ENCODE measurements at places on chromosomes 12 and 14.

- no peak for DNase-seq
Observed at GRCh38 chr14:75170772-75171171, 5.6 kb downstream of the TMED10 start.

- no peak for DNase-seq
Observed at GRCh38 chr12:54586620-54587019, 1.8 kb downstream of the PPP1R1A start.

- no peak for DNase-seq
Observed at GRCh38 chr12:42677461-42677860, 87.9 kb upstream of the PRICKLE1 start.

GRCh38 chr14:28772613-28773012, 6.0 kb downstream of the FOXG1 start:
- DNase-seq: no peak

DNA sequence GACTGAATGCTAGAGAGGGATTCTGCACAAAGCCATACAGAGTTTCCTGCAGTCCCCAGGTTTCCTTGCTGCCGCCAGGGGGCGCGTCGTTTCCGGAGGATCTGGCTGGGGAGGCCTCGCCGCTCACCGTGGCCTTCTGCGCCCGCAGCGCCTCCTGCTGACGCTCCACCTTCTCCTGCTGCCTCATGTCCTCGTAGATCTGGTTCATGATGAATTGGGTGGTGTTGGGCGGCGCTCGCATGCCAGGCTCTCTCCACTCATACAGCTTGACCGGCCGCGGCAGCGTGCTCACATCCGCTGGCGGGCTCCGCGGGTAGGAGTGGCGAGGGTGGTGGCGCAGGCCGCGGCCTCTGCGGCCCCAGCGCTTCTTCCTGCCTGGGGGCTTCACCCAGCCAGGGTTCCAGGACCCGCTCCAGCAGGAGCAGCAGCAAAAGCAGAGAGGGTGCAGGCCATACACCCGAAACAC, 987 bp downstream of the CCER1 start:
- DNase-seq: no peak

GRCh38 chr12:71465796-71466195, 26.2 kb downstream of the LGR5 start:
- DNase-seq: no peak

- no peak for DNase-seq
Observed at GRCh38 chr12:76633415-76633814, 73.8 kb upstream of the OSBPL8 start.

All from SW480 (cell line).